T-helper 1 cell (primary cell): ENCODE measurements at places on chromosomes 12 and 14.

- no peak for DNase-seq
These were observed 788 bp upstream of the ASIC1 start for GRCh38 chr12:50056639-50056976.

GRCh38 chr14:31360919-31361662 is 59.3 kb downstream of the HEATR5A start:
- DNase-seq, result no peak

- DNase-seq, result no peak
These were observed 125.0 kb downstream of the PIWIL1 start for GRCh38 chr12:130462558-130463274.

GRCh38 chr14:105492031-105492970 is 1.3 kb downstream of the TEDC1 start:
- peak; percentile 14 for DNase-seq

DNA sequence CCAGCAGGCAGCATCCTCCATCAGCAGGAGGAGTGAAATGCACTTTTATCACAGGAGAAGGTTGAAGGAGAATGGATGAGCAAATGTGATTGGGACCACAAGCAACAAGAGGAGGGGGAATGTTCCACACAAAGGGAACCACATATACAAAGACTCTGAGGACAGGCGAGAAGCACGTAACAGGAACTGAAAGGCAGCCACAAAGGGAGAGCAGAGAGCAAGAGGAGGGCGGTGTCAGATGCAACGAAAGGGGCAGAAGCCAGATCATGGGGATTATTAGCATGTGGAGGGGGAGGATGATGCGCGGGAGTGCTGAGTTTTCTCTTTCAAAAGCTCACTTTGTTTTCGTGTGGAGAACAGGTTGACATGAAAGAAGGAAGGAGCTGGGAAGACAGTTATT is 241.1 kb downstream of the SPTSSA start:
- DNase-seq, result no peak

DNA sequence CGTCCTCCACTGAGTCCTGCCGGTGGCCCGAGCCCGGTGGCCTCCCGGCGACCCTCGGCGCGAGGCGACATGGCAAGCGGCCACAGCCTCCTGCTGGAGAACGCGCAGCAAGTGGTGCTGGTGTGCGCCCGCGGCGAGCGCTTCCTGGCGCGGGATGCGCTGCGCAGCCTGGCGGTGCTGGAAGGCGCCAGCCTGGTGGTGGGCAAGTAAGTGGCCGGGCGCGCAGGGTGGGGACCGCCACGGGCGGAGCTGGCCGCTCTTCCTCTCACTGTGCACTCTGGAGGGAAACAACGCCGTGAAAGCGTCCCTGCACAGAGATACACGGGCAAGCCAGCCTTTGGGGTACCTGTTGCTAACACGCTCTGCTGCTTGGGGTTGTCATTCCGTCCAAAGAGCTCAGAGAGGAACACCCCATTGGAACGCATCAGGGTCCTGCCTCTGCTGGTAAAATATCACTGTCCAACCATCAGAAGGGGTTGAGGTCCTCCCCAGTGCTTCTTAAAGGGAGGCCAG is at the start of gene AMDHD1:
Gene AMDHD1 (plus strand): TSS at position 2 of the 513 bp plus-strand sequence. CDS start 68 bp downstream, at position 70.
- peak; percentile 33 for DNase-seq

DNA sequence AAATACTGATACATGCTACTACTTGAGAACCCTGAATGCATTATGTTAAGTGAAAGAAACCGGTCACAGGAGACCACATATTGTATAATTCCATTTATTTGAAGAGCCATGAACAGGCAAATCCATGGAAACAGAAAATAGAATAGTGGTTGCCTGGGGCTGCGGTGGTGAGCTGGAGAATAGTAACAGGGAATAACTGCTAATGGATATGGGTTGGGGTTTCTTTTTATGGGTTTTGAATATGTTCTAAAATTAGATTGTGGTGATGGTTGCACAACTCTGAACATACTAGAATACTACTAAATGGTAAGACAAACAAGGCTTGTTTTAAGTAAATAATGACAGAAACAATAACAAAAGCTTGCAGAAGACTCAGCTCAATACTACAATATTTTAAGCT is 293.0 kb downstream of the BTG1 start:
- no peak for DNase-seq

- no peak for DNase-seq
These were observed 660 bp upstream of the HCFC2 start for GRCh38 chr12:104063712-104064030.

DNA sequence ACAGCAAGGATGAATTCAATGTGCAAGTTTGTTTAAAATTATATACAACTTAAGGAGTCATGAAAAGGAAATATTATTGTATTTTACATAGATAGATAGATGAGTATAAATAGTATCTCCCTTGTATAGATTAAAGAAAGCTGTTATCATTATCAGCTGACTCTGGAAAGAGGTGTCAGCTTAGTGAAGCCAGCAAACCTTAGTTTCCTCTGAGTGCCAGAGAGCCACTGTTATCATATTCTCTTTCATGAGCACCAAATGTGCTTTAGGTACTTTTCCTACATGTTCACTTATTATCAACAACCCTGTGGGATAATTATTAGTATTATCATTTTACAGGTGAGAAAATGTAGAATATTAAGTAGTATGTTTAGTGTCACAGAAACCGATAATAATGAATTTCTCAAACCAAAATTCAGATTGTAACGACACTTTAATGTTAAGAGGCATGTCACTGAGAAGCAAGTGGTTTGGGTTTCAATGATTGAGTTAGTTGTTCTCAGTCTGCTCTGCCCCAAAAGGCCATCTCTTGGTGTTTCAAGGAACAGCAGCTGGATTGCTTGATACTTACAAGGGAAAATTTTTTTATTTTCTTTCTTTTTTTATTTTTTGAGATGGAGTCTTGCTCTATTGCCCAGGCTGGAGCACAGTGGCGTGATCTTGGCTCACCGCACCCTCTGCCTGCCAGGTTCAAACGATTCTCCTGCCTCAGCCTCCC is 53.7 kb downstream of the PLEKHA5 start:
- DNase-seq, result no peak

DNA sequence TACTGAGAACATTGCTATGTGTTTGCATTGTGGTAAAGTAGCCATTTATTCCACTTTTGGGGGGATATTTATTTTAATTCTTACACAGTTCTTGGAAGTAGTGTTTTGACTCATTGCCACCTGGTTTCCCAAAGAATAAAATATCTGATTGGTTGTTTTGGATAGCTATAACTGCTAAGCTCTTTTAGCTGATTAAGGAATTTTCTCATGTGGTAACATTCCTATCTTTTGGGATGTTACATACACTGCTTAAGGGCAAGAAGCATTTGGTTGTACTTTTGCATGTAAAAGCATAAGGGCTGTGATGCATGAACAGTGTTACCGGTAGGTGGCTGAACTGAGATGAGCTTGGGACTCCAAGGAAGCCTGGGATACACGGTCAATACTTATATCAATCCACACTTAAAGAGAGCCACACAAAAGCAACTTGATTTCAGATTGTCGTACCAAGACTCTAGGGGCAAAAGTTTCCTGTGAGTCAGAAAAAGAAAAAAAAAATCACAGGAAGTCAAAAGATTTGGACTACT is 71.4 kb upstream of the PRKD1 start:
- no peak for DNase-seq
